ENCODE measurements at places on chromosomes 2 and 18.

GRCh38 chr2:121596221-121597080, 52.8 kb downstream of the CLASP1 start:
- DNase-seq: no peak

DNA sequence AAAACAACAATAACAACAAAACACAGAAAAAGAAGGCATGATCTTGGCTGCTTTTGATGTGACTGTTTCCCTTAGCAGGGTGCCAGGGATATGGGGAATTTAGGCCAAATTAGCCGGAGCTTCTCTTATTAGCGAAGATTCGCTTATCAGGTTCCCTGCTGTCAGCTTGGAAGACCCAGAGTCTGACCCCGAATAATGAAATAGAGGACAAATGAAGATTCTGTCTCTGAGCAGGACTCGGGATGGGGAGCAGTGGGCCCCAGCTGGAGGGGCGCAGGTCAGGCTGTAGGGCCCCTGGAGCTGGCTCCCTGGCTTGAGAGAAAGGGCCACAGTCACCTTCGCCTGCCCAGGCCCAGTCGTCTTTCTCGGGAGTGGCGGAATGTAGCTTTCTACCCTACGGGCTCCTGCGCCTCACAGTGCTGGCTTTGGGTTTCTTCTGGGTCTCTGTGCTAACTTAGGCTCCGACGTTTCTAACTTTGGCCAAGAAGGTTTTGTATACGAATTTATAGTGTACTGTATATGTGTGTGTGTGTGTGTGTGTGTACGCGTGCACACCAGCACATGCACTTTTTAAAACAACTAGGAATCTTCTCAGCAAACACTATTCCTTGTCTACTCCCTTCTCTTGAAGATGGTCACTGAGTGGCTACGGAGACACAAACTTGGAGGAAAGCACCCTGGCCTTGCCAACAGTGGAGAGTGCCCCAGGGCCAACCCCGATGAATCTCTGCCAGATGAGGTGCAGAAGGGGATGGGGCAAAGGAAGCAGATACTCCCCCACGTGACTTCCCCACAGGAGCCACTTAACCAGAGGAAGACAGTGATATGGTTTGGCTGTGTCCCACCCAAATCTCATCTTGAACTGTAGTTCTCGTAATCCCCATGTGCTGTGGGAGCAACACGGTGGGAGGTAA, 195.6 kb upstream of the COPS8 start:
- DNase-seq: no peak

DNA sequence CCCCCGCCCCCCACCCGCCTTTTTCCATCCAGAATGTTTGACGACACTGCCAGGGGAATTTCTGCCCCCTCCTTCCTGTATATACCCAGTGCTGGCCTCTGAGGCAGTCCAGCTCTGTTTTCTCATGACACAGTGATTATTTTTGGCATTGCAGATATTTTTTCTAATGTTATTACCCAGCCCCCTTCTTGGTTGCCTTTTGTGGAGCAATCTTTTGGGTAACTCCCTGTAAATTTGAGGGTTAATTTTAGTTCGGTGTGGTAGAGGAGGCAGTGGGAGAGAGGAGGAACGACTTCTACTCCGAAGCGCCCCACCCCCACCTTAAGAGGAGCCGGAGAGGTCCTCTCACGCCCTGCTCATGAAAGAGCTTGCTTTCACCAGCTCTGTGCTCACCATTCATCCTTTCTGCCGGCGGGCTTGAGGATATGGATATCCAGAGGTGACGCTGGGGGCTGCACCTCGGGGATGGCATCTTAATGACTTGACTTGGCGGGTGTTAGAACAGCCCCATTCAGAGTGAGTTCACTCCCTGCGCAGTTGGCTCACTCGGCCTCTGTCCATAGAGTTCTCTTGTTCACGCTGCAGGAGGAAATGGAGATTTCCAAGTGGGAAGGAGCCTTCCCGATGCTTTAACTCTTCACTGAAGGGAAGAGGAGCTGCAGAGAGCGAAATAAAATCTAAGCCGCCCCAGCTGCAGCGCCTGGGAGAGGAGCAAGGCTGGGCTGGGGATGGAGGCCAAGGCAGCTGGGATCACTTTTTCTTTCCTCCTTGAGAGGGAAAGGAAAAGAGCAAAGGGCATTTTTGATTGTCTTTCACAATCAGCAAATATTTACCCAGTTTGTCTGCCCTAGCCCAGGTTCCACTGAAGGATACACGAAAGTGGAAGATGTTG, 38.4 kb downstream of the EPAS1 start:
- DNase-seq: no peak

- no peak for DNase-seq
These were observed 91.0 kb downstream of the LIMS1 start for GRCh38 chr2:108625186-108625827.

DNA sequence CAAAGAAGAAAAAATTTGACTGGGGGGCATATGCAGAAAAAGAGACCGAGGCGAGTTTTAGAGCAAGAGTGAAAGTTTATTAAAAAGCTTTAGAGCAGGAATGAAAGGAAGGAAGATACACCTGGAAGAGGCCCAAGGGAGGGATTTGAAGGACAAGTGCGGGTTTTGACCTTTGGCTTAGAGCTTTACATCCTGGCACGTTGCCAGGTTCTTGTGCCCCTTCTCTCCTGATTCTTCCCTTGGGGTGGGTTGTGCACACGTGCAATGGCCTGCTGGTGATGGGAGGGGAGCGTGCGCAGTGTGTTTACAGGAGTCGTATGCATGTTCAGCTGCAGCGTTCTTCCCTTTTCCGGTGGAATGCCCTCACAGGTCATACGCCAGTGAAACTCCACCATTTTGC, 208.8 kb downstream of the NBAS start:
- DNase-seq: no peak

- no peak for DNase-seq
These were observed 182.7 kb downstream of the ANAPC1 start for GRCh38 chr2:111701266-111701665.

- DNase-seq: no peak
These were observed 252.0 kb downstream of the DYSF start for GRCh38 chr2:71705171-71705960.
